ENCODE measurements at places on chromosomes 4 and X. TPM values are rescaled to one million over a fixed set of nuclear protein-coding genes. Genes with fewer than 3 reads are reported as not detected.

Gene DUSP9
- 0.15 TPM for total RNA-seq

Gene SCD5
- 7.1 TPM for total RNA-seq

Gene GCNA
- total RNA-seq = 3.5 TPM

Gene ATOH1
- not detected for total RNA-seq

Gene MAGEA11
- total RNA-seq = not detected

Gene ERCC6L
- 12.0 TPM for total RNA-seq

Gene PF4V1
- total RNA-seq = not detected

Gene TCEAL5
- total RNA-seq = not detected

Gene ARMCX6
- 61.7 TPM for total RNA-seq
